ENCODE measurements at places on chromosomes 12 and 14.

DNA sequence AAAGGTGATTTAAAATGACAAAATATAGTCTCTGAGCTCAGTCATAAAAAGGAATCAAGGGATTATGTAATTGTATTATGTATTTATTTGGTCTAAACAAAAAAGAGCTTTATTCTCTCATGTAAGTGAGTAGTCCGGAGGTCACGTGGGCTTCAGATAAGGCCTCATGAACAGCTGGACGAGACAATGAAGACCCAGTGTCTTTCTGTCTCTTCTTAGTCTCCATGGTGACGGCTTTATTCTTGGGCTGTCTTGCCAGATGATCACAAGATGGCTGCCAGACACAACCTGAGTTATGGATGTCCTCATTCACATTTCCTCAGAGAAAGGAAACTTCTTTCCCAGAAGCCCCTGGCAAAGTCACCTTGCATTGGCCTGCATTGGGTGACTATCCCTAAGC, 98.6 kb downstream of the ARF6 start:
- DNase-seq, result no peak

- DNase-seq, result no peak
Measured at GRCh38 chr12:53670308-53670707, 5.6 kb downstream of the ATP5MC2 start.

DNA sequence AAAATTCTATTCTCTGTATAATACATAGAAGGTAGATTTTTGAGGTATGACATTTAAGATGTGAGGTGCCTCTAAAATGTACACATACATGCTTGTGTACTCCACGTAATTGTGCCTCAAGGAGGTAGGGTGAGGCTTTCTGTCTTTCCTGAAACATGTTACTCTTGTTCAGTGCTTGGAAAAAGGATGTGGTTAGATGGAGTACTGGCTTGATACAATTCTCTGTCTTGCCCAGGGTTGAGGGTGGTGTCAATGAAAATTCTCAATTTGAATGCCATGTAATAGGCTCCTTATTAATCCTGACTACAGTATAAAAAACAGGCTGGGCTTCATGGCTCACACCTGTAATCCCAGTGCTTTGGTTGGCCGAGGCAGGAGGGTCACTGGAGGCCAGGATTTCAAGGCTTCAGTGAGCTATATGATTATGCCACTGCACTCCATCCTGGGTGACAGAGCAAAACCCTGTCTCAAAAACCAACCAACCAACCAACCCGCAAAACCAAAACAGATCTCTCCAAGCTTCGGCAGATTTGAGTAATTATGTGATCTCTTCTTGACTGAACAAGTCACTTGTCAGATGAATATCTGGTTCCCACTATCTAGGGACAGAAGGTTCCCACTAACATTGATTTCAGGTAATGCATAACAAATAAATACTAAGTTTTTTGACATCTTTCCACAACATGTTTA, 41.6 kb downstream of the RCOR1 start:
- DNase-seq, result no peak

DNA sequence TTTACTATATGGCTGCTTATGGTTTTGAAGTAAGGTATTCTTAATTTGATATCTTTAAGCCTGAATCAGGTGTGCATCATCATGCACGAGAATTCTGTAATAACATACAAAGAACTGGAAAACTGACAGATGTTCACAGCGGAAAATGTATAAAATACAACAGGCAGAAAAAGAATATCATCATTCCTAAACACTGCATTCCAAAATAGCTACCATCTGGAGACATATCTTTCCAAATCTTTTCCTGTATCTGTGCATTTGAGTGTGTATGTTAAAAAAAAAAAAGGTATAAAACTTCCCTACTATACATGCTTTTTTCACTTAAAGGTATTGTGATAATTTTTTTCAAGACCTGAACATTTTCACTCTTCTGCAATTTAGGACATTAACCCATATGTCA, 13.7 kb downstream of the PTPRO start:
- no peak for DNase-seq

GRCh38 chr14:70448633-70449340, 3.2 kb upstream of the ADAM21 start:
- DNase-seq, result no peak

GRCh38 chr12:64745980-64746379, 13.2 kb downstream of the GNS start:
- no peak for DNase-seq

DNA sequence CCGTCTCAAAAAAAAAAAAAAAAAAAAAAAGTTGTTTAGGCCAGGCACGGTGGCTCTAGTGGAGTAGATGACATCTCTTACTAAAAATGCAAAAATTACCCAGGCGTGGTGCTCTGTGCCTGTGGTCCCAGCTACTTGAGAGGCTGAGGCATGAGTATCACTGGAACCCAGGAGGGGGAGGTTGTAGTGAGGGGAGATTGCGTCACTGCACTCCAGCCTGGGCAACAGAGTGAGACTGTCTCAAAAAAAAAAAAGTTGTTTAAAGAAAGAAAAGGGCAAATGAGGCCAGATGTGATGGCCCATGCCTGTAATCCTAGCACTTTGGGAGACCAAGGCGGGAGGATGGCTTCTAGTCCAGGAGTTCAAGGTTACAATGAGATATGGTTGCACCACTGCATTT, 36.6 kb upstream of the SPPL3 start:
- no peak for DNase-seq

GRCh38 chr14:26722258-26722657, 124.4 kb upstream of the NOVA1 start:
- no peak for DNase-seq

DNA sequence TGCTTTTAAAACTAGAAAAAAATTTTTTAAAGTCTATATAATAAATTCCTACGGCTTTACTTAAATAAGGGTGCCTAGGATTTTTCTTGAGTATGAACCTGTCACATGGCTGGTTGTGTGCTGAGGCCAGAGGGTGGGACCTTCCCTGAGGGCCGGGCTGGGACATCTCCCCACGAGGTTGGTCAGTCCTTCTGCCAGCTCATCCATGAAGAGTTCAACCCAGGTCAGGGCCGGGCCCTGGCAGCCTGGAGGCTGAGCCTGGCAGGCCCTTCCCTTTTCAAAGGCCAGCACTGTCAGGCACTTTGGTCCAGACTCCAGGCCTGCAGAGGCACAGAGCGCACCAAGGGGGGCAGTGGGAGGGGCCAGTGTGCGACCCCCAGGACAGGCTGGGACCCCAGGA, 31.7 kb downstream of the TNFAIP2 start:
- no peak for DNase-seq
